Prostate gland (tissue), 2 donors: ENCODE measurements at places on chromosomes 3 and 15. TPM values are rescaled to one million over a fixed set of nuclear protein-coding genes. Genes with fewer than 3 reads are reported as not detected.

DNA sequence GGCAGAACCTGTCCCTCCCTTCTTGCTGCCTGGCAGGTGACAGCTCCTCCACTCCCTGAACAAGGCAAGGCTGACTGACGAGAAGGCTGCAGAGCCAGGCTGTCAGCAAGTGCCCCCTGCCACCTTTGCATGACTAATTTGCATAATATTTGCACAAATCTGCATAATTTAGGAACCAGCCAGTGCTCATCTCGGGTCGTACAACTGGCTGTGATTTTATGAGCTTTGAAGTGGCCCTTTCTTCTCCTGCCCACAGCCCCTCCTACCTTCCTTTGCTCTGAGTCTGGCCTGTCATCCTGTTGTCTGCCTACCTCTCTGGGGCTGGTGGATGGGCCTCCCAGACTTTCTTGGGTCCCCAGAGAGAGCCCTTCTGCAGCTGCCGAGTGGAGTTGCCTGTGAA, 58.9 kb downstream of the LINGO1 start:
- no peak for DNase-seq
- no peak overlapping the region for H3K27ac ChIP-seq
- no peaks in the 10 kb centered on the region for H3K4me1 ChIP-seq
- H3K4me3 ChIP-seq: no peak overlapping the region
- no peaks in the 10 kb centered on the region for H3K27me3 ChIP-seq
- H3K36me3 ChIP-seq: no peaks in the 10 kb centered on the region

DNA sequence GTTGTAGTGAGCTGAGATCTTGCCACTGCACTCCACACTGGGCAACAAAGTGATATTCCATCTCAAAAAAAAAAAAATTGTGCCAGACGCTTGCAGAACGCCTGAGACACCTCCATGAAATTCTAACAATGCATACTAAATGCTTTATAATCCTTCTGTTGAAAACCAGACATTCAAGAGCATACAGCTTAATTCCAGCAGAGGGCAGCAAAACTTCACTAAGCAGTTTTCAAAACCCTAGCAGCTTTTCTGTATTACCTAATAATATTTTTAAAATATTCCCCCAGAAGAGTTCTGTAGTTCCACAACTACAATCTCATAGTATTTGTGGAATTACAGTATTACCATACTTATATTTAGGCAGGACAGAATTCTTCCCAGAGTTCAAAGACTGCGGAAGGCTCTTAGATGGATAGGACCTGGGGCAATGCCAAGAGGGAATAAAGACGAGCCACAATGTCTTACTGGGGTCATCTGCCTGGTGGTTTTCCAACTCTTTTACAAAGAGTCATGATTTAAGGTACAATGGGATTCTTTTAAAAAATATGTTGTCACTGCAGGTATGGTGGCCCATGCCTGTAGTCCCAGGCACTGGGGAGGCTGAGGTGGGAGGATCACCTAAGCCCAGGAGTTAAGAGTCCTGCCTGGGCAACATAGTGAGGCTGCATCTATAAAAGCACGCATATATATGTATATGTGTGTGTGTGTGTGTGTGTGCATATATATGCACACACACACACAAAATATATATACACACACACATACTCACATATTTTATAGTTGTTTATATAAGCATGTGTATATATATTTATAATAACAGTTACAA, 19.6 kb upstream of the TASOR start:
- H3K36me3 ChIP-seq: no peaks in the 10 kb centered on the region
- no peaks in the 10 kb centered on the region for H3K4me1 ChIP-seq
- no peak overlapping the region for H3K4me3 ChIP-seq
- peak; percentile 57 for DNase-seq
- no peaks in the 10 kb centered on the region for H3K27me3 ChIP-seq

- peak; percentile 44 for DNase-seq
- H3K27me3 ChIP-seq: no peaks in the 10 kb centered on the region
- no peak overlapping the region for H3K4me3 ChIP-seq
- H3K4me1 ChIP-seq: no peaks in the 10 kb centered on the region
- peak overlapping the region; percentile 23 for H3K27ac ChIP-seq
- no peaks in the 10 kb centered on the region for H3K36me3 ChIP-seq
These were observed 173.3 kb downstream of the RBMS3 start for GRCh38 chr3:29454161-29454611.

DNA sequence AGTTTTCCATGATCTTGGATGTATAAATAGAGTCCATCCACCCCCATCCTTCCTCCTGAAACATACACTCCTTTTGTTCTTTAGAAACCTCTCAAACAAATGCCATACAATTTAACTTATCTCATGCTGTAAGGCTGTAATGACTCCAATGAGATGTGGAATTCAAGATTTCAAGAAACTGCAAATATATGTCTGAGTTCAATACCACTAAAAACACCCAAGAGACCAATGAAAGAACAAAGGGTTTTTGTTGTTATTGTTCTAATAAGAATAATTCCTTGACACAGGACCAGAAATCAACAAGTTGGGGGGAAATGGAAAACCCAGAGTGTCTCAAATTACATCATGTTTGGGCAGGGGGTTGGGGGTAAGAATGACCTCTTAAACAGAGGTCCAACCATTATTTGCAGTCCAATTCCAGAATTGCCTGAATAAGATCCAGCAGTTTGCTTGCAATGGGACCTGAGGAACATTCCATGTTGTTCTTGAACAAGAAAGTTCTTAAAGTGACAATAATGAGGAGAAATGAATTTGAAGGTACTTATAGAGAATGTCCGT, 48.6 kb upstream of the TGFBR2 start:
- H3K4me1 ChIP-seq: no peaks in the 10 kb centered on the region
- no peak overlapping the region for H3K4me3 ChIP-seq
- no peaks in the 10 kb centered on the region for H3K36me3 ChIP-seq
- H3K27me3 ChIP-seq: no peaks in the 10 kb centered on the region
- no peak for DNase-seq

GRCh38 chr3:8970971-8971589, 7.8 kb upstream of the RAD18 start:
- H3K27me3 ChIP-seq: no peaks in the 10 kb centered on the region
- no peak overlapping the region for H3K27ac ChIP-seq
- peaks cover 2% of the 10 kb centered on the region for H3K4me1 ChIP-seq
- no peak overlapping the region for H3K4me3 ChIP-seq

DNA sequence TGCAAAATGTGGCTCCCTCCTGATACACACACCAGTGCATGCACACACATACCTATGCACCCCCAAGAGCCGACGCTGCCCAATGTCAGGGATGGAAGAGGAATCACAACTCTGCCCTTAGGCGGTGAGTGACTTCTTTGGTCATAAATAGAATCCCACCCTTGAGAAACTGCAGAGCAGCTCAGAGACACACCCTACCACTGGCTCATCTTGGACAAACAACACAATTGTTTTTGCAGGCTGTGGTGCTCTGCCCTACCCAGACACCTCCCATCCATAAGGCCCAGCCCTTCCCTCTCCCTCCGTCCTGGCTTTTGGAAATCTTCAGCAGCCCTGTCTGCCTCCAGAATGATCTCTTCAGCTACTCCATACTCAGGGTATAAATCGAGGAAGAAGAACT, 73.8 kb upstream of the HRH1 start:
- H3K4me1 ChIP-seq: no peaks in the 10 kb centered on the region
- no peaks in the 10 kb centered on the region for H3K36me3 ChIP-seq
- no peaks in the 10 kb centered on the region for H3K27me3 ChIP-seq

GRCh38 chr15:66994927-66995656, 70.3 kb upstream of the SMAD3 start:
- H3K27me3 ChIP-seq: no peaks in the 10 kb centered on the region
- no peak overlapping the region for H3K4me3 ChIP-seq
- DNase-seq: no peak
- no peaks in the 10 kb centered on the region for H3K4me1 ChIP-seq

The PCBP4 gene
- 74.0 TPM for total RNA-seq

DNA sequence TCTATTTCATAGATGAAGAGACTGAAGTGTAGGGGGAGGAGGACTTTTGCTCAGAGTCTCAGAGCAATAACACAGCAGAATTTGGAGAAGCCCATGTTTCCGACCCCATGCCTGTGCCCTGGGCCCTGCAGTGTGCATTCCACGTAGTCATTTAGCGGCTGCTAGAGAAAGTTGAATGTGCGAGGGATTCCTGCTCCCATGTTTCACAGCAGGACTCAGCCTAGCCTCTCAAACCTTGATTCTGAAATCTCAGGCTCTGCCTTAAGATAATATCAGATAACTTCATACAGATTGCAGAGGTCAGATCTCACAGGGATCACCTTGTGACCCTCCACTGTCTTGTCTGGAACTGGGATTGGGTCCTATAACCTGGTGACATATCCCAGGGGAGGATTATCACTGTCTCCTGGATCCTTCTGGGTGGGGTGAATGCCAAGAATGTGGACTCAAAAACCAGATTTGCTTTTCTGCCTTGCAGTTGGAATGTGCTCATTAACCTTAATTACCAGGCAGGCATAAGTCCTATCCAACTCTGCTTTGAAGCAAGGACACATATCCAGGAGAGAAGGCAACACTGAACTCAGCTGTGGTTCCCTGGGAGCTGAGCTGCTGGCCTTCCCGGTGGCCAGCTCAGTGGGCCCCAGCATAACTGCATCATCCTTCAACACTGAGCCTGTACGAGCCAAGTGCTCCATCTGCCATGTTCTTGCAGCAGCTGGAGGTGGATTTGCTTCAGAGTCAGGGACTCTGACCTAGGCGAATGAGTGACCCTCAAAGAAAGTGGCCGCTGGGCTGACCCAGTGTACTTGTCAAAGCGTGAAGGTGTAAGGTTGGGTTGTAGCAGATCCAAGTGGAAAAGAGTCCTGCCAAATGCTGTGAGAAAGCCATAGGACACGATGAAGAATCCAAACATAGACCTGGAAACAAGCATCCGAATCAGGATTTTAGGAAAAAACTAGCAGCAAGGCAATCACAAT, 43.0 kb downstream of the CTXND1 start:
- H3K36me3 ChIP-seq: no peaks in the 10 kb centered on the region
- no peak overlapping the region for H3K4me3 ChIP-seq
- no peaks in the 10 kb centered on the region for H3K27me3 ChIP-seq
- H3K4me1 ChIP-seq: no peaks in the 10 kb centered on the region
- no peak for DNase-seq

- H3K36me3 ChIP-seq: no peaks in the 10 kb centered on the region
- H3K27me3 ChIP-seq: no peaks in the 10 kb centered on the region
- H3K4me1 ChIP-seq: no peaks in the 10 kb centered on the region
- no peak for DNase-seq
- H3K4me3 ChIP-seq: no peak overlapping the region
- no peak overlapping the region for H3K27ac ChIP-seq
These were observed 56.8 kb upstream of the IMPG2 start for GRCh38 chr3:101377209-101377608.

DNA sequence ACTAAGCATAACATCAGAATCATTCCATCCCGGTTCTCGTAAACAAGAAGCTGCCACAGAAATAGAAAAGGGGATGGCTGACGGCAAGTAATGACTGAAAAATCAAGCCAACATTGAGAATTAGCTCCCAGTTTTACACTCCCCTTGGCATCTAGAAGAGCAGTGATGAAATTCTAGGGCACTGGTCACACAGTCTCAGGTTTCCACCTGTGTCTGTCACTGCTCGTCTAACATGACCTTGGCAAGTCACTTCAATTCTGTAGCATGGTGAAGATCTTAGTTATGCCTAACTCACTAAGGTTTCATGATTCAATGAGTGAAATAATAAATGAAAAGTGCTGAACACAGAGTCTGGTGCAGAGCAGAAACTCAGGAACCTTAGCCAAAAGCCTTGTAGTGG, 272.3 kb upstream of the ARRDC4 start:
- no peaks in the 10 kb centered on the region for H3K27me3 ChIP-seq
- no peak overlapping the region for H3K4me3 ChIP-seq
- no peak for DNase-seq
- H3K4me1 ChIP-seq: no peaks in the 10 kb centered on the region
- H3K27ac ChIP-seq: no peak overlapping the region
- no peaks in the 10 kb centered on the region for H3K36me3 ChIP-seq

The ANKRD34C gene
- total RNA-seq: not detected

DNA sequence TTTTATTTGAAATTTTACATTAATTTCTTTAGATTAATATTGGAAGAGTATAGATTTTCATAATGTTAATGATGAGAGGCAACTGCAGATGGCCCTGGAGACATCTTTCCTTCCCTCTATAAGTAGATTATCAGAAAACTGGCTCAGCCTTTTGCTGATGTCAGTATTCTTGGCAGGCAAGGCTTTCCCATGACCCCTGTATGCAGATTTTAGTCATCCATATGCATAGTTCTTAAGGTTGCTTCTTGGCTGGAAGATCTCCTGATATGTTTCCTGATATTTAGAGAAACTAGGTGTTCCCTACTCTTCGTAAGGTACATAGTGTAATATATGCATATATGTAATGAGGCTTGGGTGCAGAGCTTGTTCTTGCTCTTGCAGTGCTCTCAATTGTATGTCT, 911.4 kb downstream of the EPHA3 start:
- H3K27me3 ChIP-seq: no peaks in the 10 kb centered on the region
- no peak overlapping the region for H3K4me3 ChIP-seq
- no peaks in the 10 kb centered on the region for H3K4me1 ChIP-seq
- H3K27ac ChIP-seq: no peak overlapping the region
- no peak for DNase-seq

The FRMD4B gene
- 31.0 TPM for total RNA-seq
